Effector memory CD4-positive, alpha-beta T cell (primary cell): ENCODE measurements at places on chromosomes 12 and 14.
A peak's percentile ranks its signal among the peaks of the same experiment; 100 is the strongest.

DNA sequence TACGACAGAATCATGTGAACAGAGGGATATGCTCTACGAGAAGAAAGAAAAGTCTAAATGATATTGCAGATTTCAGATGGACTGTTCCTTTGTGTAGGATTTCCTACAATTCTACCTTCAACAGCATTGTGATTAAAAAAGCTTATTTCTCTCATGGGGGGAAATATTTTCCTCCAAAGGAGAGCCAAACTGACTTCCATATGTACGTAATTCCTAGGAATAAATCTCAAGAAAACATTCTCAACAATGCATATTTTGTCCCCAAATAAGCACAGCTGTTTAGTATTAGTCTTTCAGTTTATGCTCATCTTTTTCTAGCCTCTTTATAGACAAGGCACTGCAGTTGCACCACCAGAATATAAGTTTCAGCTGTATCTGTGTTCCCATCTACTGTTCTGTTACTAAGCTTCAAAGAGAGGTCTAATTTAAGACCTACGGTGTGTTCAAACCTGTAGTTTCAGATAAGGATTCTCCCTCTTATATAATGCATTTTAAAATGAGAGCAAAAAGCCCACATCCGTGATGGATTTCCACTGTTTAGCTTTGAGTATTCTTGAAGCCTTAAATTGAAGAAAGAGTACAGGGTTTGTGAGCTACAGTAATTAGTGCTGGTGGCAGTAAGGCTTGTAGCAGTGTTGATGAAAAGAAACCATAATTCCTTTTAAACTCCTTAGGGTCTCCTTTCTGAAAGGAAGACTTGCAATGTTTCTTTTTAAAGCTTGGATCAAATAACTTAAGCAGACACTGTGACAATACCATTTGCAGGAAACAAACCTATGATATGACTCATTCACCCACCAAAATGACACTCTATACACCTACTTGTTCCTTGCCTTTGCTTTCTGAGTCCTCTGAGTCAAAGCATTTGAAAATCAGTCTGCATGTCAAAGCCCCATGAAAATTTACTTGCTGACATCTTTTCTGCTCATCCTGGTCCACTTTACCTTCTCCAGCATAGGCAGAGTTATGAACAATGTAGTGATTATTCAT lies 754.1 kb downstream of the NOVA1 start:
- DNase-seq: no peak

- peak; percentile 74 for DNase-seq
Measured at GRCh38 chr12:9741726-9742125, 8.8 kb upstream of the CLECL1 start.

GRCh38 chr12:51430196-51430895 lies 5.7 kb downstream of the SLC4A8 start:
- DNase-seq: no peak

DNA sequence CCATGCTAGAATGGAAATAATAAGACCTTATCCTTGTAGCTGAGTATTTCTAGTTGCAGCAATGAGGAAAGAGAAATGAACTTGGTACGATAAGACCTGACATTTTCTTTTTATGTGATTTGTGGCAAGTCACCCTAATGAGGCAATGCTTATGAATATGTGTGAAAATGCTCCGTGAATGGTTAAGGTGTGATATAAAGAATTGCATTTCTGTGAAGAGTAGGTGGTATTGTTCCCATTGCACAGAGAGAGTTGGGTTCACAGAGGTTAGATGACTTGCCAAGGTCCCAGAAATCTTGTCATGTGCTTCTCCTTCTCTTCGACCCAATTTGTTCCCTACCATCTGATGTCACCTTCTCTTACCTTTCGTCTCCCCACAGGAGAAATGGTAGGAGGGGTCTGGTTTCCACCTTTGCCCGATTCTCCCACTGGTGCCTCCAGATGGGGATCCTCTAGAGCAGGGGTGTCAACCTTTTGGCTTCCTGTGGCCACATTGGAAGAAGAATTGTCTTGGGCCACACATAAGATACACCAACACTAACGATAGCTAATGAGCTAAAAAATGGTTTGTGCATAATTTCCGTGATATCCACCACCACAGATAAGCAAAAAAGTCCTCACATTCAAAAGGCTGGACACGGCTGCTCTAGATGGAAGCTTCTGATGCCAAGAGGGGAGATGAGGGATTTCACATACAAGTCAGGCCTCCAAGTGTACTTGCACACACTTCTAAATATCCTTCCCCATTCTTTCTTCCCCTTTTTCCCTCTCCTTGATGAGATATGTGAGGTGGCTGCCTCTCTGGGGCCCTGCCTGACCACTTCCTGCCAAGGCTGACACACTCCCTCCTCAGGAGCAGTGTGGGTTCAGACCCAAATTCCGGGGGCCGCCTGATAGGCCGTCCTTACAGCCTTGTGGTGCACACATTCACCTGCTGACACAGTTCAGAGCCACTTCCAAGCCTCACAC lies 96.1 kb downstream of the PLXNC1 start:
- no peak for DNase-seq

DNA sequence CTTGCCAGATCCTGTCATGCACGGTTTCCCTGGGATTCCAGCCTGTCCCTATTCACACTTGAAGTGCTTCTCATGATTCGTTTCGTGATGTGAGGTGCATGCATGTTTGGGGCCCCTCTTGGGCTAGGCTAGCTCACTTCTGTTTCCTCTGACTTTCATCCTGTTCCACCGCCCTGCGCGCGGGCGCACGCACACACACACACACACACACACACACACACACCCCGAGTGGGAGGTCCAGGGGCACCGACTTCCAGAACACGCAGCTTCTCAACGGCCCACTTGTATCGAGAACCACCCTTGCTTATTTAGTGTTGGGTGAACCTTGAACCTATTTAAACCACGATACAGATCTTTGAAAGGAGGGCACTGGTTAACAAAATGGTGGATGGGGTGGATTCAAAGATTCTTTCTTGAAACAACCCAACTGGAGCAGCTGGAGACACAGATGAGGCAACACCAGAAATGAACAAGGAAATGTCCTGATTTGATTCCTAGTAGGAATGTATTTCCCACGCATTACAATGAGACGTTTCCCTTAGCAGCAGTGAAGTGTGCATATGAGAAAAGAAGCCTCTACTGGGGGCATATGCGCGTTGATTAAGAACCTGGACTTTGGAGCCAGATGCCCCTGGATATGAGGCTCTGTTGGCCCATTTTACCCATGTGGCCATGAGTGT lies 16.3 kb downstream of the ELK3 start:
- DNase-seq: peak; percentile 19

DNA sequence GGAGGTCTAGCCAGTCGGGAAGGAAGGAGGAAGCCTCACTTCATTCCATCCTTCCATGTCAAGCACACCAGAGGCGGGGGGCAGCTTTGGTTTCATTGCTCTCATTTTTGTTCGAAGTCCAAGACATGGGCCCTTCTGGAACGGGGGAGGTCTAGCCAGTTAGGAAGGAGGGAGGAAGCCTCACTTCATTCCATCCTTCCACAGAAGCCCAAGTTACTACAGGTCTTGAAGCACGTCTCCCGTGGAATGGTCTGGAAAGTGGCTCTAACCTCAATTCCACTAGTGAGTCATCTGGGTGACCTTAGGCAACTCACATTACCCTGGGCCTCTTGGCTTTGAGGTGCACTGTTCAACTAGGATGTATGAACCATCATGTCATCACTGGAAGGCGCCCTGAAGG lies 156.3 kb downstream of the NTF3 start:
- DNase-seq: no peak

DNA sequence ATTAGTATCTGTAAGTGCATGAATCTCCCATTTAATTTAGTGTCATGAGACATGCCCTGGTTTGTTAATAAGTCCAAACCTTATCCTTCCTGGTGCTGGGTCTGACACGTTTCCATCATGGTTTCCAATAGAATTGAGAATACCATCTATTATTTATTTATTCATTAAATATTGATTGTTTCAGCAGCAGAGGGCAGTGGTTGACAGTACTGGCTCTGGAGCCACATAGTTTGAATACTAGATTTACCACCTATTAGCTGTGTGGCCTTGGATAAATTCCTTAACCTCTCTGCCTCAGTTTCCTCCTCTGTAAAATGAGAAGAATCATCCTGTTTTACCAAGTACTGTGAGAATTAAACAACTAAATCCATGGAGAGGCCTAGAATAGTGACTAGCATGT lies 941 bp upstream of the STAB2 start:
- DNase-seq: no peak

DNA sequence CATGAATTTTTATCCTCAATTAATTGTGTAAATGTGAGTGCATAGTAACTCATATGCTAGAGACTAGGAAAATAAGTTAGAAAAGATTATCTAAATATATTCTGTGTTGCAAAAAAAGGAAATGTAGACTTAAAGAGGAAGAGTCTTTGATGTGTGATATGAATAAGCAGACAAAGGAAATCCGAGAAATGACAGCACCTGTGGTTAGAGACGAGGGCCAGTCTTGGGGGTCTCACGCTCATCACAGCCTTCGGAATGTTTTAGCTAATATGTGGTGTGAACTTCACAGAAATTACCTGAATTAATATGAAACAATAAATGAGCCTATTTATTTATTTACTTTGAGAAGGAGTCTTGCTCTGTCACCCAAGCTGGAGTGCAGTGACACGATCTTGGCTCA lies 11.6 kb downstream of the ATP6V0A2 start:
- DNase-seq: no peak

- peak; percentile 52 for DNase-seq
Measured at GRCh38 chr12:52082988-52083637, 3.6 kb downstream of the SMIM41 start.

GRCh38 chr14:68564826-68565759 lies 227.8 kb downstream of the ZFP36L1 start:
- no peak for DNase-seq

DNA sequence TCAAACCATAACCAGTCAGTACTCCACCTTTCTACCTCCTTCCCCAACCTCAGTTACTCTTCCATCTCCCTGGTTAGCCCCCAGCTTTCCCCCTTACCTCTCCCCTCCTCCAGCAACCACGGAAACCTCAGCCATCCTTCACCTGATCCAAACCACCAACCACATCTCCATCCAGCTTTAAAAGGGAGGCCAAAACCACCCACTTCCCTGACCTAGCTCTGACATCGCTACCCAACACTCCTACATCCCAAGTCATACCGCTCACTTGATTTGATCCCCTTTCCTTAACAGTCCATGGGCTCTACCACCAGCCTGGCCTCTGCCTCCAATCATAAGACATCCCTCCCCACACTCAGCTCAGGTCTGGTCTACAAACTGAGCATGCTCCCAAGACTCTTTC lies 1.5 kb downstream of the RAB35 start:
- no peak for DNase-seq

GRCh38 chr14:90675399-90675798 lies 140.8 kb downstream of the TTC7B start:
- no peak for DNase-seq

DNA sequence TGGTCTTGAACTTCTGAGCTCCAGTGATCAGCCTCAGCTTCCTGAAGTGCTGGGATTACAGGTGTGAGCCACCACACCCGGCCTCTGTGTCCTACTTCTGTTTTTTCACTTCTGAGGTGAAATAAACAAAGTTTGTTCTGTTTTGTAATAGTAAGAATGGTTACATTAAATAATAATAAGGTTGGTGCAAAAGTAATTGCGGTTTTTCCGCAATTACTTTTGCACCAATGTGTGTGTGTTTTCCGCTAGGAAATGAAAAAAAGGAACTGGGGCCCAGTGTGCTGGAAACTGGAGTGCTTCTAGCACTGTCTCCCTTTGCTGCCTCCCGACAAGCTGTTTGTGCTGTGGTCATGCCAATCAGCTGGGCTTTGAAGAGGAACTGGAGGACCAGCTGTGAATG lies 140.9 kb downstream of the NTS start:
- DNase-seq: no peak

DNA sequence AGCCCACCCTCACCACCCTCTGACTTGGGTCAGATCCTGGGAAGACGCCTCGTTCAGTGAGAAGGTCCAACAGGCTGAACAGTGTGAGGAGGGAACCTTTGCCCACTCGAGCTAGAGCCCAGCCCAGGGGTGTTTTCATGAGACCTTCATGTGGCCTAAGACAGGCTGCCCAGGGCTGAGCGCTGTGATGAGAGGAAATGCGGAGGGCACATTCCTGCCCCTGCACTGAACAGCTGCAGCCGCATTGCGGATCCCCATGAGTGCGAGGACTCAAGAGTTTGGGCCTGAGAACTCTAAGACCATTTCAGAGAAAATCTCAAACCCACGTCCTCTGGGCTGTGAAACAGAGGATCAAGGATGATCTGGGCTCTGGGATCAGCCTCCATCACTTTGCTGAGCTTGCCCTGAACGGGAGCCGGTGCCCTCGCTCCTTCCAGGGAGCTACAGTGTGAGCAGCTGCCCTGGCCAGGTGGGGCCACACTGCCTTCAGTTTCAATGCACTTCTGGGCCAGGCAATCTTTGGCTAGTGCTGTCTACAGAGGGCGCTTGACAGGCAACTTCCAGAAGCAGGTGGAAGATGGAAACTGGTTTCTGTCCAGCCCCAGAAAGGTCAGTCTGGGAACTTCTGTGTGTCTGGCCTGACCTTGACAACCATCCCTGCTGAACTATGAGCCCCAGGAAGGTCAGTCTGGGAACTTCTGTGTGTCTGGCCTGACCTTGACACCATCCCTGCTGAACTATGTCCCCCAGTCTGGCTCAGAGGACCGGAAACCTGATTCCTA lies 43.5 kb upstream of the P2RX7 start:
- DNase-seq: no peak

DNA sequence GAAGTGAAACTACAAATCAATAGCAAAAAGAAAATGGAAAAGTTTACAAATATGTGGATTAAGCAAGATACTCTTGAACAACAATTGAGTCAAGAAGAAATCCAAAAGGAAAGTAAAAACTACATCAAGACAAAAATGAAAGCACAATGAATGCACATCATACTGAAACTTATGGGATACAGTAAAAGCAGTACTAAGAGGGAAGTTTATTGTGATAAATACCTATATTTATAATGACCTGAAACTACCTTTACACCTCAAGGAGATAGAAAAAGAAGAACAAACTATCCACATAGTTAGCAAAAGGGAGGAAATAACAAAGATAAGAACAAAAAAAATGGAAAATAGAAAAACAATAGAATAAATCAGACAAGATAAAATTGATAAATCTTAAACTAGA lies 375.0 kb downstream of the TRHDE start:
- DNase-seq: no peak

DNA sequence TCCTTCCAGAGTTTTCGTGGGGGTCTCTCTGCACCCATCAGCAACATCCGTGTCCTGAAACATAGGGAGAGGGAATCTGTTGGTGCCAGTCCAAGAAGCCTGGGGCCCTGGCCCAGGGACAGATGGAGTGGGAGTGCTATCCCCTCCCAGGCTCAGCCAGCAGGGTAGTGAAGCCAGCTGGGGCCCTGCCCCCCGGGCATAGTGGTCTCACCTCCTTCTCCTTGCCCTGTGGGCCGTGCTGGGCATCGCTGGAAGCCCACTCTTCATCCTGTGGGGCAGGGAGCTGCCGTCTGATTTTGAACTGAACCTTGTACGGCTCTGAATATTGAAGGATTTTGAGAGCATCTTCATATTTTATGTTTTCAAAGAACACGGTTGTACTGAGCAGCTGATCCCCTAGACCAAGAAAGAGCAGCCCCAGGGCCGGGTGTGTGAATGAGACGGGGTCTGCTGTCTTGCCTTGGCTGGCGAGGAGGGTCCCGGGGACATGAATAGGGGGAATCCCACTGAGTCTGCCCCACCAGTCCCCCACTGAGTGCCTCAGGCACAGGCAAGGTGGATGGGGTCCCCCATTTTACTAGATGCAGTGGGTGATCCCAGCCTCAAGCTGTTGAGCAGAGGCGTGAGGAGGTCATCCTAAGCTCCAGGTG lies 23.3 kb downstream of the AHNAK2 start:
- DNase-seq: no peak
